GM23338 (cell line): ENCODE measurements at places on chromosomes 4 and X. TPM values are rescaled to one million over a fixed set of nuclear protein-coding genes. Genes with fewer than 3 reads are reported as not detected.

DNA sequence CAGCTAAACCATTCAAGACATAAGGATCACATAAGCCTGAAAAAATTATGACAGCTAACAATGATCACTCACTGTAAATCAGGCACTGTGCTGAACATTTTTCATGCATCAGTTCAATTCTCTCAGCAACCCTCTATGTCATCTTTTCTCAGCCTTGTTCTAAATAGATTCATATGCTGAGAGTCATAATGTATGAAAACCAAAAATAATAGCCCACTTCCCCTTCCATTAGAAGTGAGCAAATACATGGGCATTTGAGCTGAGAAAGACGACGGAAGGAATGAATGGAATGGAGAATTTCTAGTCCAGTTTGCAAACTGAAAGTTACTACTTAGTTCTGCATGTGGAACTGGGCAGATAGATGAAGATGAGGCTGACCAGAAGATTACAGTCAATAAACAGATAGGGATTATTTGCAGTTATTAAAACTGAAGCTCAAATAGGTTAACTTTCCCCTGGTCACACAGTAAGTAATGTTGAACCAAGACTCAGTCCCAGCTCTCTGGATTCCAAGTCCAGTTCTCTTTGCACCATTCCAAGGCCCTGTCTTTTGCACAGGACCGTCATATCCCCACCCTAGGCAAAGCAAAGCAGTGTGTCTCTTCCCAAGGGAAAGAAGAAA is 1.6 kb upstream of the SH3RF1 start:
- DNase-seq = no peak

DNA sequence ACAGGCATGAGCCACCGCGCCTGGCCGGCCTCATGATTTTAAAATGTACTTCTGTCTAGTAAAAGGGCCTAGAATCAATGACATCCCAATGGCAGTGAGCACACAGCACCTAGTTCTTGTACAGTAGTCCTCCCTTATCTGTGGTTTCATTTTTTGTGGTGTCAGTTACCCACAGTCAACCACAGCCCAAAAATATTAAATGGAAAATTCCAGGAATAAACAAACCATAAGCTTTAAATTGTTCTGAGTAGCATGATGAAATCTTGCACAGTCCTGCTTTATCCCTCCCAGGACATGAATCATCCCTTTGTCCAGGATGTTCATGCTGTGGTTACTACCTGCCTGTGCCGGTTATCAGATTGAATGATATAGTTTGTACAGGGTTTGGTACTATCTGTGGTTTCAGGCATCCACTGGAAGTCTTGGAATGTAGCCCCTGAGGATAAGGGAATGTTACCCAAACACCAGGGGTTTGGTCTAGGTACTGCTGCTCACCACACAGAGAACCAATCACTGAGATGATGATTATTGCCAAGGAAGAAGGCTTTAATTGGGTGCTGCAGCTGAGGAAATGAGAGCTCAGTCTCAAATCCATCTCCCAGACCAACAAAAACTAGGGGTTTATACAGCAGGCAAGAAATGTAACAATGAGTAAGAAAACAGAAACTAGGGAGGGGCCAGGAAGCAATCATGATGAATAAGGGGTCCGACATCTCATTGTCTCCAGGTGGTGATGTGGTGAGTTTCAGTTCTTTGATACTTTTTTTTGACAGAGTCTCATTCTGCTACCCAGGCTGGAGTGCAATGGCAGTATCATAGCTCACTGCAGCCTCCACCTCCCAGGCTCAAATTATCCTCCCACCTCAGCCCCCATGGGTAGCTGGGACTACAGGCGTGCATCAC is 16.2 kb upstream of the FHL1 start:
- no peak for DNase-seq

- DNase-seq = no peak
These were observed 21.5 kb downstream of the NAT8L start for GRCh38 chr4:2080429-2081300.

LRAT gene
- 57.1 and 59.5 TPM in 2 replicates for total RNA-seq

PNCK gene
- 5.4 and 11.9 TPM in 2 replicates for total RNA-seq
